RPMI7951 (cell line): ENCODE measurements at places on chromosomes 2 and 18.

DNA sequence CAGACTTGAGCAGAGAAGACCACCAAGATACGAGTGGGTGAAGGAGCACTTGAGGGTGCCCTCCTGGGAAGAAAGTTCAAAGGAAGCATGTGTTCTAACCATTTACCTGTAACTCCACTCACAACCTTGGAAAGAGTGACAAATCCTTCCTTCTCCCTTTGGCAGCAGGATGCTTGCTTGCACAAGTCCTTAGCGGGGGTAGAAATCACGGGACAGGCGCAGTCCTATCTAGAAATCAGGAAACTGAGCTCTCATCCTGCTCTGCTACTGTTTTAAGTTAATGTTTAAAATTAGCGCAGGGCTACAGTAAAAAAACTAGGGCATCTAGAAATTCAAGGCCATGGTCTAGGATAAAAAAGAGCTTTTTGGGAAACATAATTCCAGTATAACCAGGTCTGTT lies 100.9 kb upstream of the PTPRM start:
- no peak for DNase-seq

GRCh38 chr2:135825550-135826176 lies 11.3 kb downstream of the LCT start:
- DNase-seq: no peak

- DNase-seq: no peak
These were observed 70.4 kb upstream of the DNER start for GRCh38 chr2:229784791-229785190.

GRCh38 chr2:240184656-240185055 lies 44.2 kb upstream of the OTOS start:
- no peak for DNase-seq

DNA sequence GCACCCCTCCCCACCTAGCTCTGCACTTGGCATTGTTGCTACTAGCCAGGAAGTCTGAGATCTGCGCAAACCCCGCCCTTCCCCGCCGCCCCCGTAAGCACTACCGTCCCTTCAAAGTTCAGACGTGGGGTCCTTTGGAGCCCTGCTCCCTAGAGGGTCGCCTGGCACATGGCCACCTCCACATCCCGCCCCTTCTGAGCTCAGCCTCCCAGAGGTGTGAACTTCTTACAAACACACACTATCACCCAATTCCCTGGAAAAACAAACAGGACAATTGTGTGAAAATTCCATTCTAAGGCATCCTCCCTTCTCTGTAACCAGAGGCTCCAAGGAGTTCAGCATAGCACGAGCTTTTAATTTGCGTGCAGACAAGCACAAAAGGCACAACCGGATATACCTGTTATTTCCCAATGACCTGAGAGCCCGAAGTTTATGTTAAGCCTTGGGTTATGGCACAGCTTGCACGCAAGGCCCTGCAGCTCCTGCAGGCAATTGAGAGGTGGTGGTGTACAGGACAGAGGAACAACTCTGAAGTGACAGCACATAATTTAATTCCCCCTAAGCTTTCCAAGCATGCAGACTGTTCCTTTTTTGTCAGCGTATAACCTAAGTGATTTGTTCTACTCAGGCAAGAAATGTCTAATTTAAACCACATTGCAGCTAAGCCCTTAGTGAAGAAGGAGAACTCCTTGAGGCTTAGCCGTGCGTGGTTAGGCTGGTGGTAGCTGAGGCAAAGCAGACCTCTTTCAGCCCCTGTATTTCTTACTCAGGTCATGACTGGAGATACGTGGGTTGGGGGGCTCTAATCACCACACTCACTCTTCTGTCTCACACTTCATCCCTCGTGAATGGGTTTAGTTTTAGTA lies 20.3 kb upstream of the CYP1B1 start:
- DNase-seq: peak; percentile 54

GRCh38 chr2:17583646-17584045 lies 43.1 kb downstream of the VSNL1 start:
- no peak for DNase-seq

GRCh38 chr2:43111788-43112554 lies 114.4 kb downstream of the ZFP36L2 start:
- DNase-seq: no peak

DNA sequence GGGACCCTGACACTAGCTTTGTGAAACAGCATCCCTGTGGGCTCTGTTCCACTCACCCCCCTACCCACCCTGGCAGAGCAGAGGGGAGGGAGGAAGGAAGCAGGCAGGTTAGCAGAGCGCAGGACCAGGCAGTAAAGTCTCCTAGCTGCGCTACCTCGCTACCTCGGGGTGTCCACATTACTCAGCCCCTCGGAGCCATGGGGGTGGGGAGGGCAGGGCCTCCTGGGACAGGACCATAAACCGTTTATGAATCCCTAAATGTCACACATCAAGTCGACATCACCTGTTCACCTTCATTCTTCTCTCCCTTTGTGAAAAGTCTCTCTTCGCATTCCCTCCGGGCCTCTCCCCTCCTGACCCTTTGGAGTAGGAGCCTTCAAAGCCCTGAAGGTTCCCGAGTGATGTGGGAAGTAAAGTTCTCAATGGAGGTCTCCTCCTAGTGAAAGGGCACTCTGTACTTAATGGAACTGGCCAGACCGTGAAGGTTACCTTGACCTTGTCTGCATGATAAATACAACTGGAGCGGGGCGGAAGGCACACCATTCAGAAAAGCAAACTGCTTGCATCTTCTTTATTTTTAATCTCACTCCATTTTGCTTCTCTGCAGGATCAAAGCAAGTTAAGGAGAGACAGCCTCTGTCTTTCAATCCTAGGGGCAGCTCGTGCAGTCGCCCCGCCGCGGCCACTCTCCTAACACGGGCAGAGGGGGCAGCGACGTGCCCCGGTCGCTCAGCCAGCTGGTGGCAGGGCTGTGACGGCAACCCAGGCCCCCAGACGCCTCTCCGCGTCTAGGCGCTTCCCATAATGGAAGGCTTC lies 23.7 kb upstream of the SMAD7 start:
- no peak for DNase-seq

DNA sequence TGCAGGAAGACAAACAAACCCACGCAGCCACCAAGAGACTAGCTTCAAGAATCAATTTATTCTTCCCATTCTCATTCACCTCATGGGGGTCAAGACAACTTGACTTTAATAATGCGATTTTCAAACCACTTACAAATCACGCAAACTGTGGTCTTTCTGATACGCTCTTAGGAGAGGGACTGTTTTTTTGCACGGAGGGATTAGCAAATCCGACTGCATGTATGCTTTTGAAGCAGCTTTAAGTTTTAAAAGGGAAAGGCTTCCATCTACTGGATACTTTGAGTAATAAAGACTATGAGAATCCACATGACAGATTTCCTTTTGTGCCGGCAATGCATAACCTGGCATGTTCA lies 322.9 kb upstream of the KCNJ3 start:
- DNase-seq: peak; percentile 37

- peak; percentile 65 for DNase-seq
These were observed 39.9 kb downstream of the STK17B start for GRCh38 chr2:196131384-196131937.

- DNase-seq: no peak
These were observed 169.7 kb upstream of the LRP1B start for GRCh38 chr2:142300517-142300916.

DNA sequence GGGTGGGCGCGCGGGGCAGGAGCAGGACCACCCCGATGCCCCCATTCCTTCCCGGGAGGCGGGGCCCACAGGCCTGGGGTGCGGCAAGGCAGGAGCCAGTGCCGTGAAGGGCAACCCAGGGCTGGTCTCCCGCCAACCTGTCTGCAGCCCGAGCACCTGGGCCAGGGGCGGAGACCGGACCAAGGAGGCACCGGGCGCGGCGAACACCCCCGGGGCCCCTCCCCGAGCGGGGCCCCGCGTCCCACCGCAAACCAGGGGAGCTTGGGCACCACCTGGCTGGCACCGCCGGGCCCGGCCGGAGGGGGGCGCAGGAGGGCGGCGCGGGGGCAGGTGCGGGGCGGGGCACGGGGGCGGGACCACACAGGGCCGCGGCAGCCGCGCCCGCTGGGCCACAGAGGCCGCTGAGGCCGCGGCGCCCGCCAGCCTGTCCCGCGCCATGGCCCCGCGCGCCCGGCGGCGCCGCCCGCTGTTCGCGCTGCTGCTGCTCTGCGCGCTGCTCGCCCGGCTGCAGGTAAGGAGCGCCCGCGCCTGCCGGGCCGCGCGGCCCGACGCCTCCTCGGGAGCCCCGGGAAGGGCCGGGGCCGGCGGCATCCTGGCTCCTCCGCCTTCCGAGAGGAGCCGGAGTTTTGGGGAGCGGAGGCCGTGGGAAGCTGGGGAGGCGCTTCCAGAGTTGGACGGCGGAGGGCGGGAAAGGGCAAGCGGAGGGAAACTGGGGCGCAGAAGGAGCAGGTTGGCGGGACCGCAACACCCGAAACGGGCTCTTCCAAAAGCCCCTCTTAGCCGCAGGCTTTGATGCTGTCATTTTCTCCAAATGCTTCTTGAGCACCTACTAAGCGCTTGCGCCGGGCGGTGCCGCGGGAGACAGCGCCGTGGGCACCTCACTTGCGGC lies at the start of gene TNFRSF11A:
TSS of gene TNFRSF11A (plus strand) at position 394 of the 889 bp plus-strand sequence. CDS start at position 437, 43 bp downstream.
- DNase-seq: no peak

DNA sequence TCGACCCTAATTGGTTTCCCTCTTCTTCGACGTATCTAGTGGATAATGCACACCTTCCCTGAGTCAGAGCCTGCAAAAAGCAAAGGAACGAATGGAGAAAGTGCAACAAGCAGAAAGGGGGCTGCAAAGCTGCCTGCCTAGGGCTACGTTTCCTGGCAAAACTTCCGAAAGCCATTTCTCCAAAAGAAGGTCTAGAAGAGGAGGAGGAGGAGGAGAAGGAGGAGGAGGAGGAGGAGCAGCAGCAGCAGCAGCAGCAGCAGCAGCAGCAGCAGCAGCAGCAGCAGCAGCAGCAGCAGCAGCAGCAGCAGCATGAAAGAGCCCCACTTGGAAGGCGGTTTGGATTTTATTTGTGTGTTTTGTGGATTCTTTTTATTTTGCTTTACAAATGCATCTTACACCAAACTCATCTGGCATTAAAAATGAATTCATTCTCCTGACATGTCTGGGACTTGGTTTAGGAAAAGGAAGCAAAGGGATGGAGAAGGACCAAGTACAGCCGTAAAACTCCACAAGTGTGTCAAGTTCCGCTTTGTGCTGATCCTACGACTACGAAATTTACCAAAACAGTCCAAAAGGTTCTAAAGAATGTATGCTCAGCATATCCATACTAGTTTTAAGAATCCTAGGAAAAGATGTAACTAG lies 2.0 kb downstream of the TCF4 start:
- DNase-seq: peak; percentile 23

DNA sequence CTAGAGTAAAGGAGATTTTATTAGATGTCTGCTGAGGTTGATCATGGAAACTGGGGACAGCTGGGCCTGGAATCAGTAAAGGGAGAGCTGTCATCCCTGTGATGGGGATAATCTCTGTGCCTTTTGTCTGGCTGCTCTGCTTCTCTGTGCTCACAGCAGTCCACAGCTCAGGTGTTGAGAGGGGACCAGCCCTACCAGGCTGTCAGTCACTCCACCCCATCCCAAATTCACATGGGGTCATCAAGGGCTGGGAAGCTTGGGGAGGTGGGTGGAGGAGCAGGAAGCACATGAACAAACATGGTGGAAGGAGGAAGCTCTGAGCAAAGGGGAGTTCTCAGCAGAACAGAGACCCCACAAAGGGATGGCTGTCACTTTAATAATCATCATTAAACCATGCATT lies 13.7 kb upstream of the LRRFIP1 start:
- DNase-seq: no peak

- DNase-seq: no peak
These were observed 53.1 kb downstream of the DYSF start for GRCh38 chr2:71506222-71507153.

DNA sequence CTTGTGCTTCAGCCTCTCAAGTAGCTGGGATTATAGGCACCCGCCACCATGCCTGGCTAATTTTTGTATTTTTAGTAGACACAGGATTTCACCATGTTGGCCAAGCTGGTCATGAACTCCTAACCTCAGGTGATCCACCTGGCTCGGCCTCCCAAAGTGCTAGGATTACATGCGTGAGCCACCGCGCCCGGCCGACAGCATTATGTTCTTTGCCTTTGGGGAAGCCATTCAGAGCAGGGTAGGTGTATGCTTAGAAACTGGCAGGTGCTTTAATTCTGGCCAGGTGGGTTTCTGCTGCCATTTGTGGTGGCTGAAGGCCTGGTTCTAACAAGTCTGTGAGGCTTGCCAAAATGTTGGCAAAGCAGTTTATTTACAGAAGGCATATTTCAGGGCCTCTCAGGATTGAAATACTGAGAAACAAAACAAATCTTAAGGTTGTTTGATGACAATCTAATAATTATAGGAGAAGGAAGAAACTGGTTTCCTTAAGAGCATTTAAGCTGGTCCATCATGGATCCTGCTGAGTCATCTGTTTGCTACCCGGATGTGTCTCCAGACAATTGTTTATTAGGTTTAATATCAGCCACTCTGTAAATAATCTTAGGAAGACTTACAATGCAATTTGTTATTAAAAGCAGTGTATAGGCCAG lies 16.0 kb downstream of the SLC20A1 start:
- no peak for DNase-seq

- DNase-seq: peak; percentile 55
These were observed 19.0 kb downstream of the TPGS2 start for GRCh38 chr18:36809590-36810381.

DNA sequence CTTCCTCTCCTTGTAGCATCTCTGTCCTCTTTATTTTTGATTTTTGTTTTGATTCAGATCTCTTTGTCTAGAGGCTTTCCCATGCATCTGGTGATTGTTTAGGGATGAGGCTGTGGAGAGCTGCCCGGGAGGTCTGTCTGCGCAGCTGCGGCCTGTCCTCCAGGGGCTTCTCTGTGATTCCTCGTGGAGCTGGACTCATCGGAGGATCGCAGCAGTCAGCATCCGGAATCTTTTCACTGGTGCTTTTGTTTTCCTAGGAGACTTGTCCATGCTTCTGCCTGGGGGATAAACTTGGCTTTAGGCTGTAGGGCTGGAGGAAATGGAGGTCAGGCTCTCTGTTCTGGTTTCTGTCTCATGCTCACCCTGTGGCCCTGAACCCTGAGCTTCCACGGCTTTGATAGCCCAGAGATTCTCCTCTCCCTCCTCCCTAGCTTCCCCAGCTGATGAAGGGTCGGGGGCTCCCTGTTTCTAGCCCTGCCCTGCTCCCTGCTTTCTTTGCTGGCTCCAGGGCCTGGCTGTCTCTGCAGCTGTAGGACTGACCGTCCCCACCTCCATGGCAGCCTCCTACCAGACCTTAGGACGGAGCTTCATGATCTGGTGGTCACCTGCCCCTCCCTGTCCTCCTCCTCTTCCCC lies 35.5 kb downstream of the ZNF532 start:
- DNase-seq: peak; percentile 8

DNA sequence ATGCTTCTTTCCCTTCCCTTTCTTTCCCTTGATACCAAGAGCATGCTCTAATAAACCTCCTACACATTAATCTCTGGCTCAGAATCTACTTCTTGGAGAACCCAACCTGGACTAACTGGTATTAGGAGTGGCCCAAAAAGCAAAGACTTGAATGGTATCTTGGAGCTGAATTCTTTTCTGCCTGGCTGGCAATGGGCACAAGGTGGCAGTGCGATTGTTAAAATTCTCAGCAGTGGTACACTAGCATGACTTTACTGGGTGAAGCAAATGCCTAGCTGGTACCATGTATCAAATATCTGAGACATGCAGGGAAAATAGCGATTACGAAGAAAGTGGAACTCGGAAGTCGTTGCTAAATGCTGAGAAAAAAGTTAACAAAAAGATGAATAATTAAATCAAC lies 376.1 kb downstream of the XIRP2 start:
- DNase-seq: peak; percentile 18
